NCI-H2227 treated with DMSO at 0.1 percent for 48 hours (cell line): ENCODE measurements at places on chromosomes 16 and 17.
A peak's percentile ranks its signal among the peaks of the same experiment; 100 is the strongest.

GRCh38 chr17:4154201-4154600 lies 11.2 kb downstream of the CYB5D2 start:
- no peak for DNase-seq

DNA sequence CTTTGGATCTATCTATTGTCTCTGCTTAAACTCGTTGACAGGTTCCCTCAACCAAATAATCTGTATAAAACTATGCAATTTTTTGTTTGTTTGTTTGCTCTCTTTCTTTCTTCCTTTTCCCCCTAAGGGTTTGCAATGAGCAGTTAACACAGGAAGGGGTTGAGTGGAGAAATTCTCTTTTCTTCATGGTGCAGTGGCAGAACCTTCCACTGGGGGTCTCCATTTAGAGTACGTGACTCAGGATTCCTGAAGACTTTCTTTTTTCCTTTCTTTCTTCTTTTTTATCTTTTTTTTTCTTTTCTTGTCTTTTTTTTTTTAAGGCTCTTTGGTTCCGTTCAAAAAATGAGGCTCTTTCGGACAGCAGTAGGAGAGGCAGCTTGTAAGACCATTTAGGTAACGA lies 19.5 kb upstream of the RBFOX1 start:
- peak; percentile 11 for DNase-seq

- DNase-seq: no peak
These were observed 70.5 kb upstream of the CDYL2 start for GRCh38 chr16:80874925-80875324.

- DNase-seq: no peak
These were observed 29.5 kb downstream of the HYDIN start for GRCh38 chr16:71201054-71201453.

- DNase-seq: peak; percentile 97
These were observed 155.7 kb upstream of the TNRC6C start for GRCh38 chr17:77802811-77803220.

DNA sequence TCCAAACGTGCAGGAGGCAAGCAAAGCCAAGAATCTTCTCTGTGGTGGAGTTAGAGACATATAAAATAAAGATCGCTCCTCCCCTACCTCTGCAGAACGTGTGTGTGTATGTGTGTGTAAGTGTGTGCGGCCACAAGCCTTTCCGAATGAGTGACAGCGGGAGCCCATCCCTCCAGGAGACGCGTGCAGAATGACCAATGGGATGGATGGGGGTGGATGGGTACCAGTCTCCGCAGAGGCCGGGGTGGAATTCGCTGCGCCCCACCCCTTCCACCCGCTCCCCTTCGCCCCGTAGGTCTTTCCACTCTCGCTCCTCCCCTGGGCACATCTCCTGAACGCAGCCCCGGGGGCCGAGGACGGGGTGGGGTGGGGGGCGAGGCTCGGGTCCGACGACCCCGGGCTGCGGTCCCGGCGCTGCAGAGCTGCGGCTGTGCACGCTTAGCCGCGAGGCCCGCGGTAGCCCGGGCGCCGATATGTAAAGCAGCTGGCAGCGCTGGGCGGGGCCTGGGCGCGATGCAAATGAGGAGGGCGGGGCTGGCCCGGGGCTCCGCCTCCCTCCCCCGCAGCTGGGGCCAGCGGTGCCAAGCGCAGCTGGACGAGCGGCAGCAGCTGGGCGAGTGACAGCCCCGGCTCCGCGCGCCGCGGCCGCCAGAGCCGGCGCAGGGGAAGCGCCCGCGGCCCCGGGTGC lies at the start of gene PRKCB:
TSS of gene PRKCB (plus strand) at position 594 of the 688 bp plus-strand sequence.
- peak; percentile 82 for DNase-seq

DNA sequence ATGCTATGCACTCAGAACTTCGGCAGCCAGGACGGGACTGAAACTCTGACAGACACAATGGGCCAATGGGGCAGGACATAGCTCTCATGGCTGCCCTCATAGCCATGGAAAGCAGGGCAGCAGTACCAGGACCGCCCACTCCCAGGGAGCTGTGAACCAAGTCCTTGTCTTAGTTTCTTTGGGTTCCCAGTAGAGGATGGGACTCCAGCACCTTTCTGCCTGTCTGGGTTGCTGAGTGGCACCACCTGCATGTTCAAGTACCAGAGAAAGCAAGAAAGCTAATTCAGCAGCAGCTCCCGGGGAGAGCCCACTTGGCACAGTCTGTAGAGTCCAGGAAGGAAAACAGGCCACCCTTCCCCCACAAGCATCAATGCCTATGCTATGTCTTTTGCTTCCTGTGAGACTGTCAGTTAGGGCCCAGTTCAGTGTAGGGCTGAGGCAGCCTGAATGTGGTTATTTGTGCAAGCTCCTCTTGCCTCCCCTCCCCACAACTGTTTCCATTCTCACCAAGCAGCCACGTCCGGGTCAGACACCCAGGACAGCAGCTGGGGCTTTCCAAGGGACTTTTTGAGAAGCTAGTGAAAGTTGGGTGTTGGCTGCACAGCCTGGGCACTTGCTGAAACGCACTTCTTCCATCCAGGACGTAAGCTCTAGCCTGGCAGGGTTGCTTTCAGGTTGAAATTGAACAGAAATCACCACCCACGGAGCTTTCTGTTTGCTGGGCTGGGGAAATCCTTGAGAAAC lies 7.8 kb downstream of the SUPT4H1 start:
- no peak for DNase-seq

DNA sequence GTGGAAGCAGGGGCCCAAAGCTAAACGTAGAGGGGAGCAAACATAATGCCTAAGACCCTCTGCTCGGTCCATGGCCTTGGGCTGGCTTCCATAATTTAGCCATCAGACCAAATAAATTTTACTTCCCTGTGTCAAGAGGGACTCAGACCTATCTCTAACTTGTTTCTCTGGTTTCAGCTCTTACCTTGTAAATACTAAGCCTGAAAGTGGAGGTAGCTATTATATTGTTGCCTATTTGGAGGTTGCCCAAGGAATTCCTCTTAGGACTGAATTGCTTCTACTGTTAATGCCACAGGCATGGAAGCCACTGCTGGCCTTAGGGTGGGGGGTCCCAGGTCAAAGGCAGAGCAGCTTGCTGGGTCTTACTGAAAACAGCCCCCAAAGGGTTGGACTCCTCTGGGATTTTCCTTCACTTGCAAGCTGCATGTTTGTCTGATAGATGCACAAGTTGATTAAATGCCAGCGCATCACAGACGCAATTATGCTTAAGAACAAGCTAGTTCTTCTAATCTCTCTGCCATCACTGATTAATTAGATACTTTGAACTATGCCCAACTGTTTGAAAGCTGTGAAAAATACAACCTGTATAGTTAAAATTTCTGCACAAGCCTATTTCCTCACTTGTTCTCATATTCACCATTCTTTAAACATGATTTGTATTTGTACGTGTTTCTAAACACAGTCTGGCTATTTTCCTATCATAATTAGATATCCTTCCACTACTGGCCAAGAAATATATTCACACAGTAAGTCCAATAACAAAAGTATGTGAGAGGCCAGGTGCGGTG lies 67.9 kb upstream of the HAS3 start:
- DNase-seq: no peak

GRCh38 chr16:8543258-8543657 lies 47.1 kb downstream of the TMEM114 start:
- no peak for DNase-seq

- no peak for DNase-seq
These were observed 1.4 kb upstream of the ST6GALNAC1 start for GRCh38 chr17:76644995-76645394.

- peak; percentile 38 for DNase-seq
These were observed at the start of gene MTSS2 for GRCh38 chr16:70685938-70686375. Gene MTSS2 (minus strand): TSS chr16:70686053. CDS start chr16:70685791, 262 bp downstream.

- DNase-seq: no peak
These were observed 767 bp downstream of the SYNGR2 start for GRCh38 chr17:78168903-78169793.

DNA sequence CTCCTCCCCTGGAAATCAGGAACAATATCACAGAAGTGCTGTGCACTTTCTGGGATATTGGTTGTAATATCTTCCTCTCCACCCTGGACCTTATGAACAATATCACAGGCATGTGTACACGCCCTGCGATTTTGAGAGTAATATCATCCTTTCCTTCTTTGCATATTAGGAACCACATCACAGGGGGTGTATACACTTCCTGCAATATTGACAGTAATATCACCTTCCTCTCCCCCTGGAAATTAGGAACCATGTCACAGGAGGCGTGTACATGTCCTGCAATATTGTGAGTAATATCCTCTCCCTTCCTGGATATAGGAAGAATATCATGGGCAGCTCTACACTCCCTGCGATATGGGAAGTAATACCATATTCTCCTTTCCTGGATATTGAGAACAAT lies 14.2 kb upstream of the TEKT5 start:
- DNase-seq: no peak

GRCh38 chr16:66758086-66758485 lies 6.7 kb upstream of the DYNC1LI2 start:
- DNase-seq: no peak

GRCh38 chr16:13099822-13100221 lies 198.4 kb downstream of the SHISA9 start:
- DNase-seq: no peak

- DNase-seq: peak; percentile 50
These were observed 1.7 kb downstream of the MAP2K3 start for GRCh38 chr17:21286066-21286770.

- no peak for DNase-seq
These were observed 2.2 kb downstream of the LDHD start for GRCh38 chr16:75114179-75114945.

DNA sequence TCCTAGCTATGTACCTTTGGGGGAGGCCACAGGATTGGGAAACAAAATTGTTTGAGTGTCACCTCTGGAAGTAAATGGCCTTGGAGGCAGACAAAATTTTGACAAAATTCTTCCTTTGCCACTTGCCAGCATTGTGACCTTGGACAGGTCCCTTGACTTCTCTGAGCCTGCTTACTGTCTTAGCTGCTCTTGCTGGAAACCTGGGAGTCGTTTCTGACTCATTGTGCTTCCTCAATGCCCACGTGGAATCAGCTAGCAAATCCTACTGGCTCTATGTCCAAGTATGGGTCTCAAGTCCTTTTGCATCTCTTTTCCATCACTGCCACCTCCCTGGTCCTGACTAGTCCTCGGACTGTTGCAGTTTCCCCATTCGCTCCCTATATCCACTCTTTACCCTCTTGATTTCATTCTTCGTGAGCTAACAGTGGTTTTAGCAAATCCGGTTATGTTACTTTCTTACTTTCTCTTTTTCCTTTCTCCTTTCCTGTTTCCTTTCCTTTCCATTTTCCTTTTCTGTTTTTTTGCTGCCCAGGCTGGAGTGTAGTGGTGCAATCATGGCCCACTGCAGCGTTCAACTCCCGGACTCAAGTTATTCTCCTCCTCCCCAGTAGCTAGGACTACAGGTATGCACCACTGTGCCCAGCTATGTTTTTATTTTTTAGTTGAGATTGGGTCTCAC lies 68.1 kb upstream of the LGALS9 start:
- no peak for DNase-seq

DNA sequence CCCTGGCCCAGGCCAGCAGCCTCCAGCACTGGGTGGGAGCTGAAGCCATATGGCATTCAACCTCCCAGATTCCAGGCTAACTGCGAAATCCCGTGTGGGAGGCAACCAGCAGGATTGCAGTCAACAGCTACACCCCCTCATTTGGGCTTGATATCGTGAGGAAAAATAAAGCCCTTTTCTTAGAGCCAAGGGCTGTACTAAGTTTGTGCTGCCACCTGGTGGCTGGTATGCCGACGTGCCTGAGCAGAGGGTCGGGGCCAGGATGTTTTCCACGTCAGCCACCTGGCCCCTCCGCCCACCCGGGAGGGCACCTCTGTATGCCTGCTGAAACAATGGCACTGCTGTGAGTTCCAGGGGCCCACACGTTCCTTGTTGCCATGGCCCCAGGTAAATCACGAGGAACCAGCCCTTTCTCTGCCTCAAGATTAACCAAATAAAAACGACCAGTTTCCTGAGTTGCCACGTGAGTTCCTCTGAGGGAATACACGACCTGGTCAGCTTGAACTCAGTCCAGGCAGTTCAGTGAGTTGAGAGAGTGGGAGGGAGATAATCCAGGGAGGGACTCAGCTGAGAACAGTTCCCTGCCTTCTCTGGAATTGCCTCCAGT lies 9.0 kb downstream of the TMEM98 start:
- peak; percentile 14 for DNase-seq
